CD4-positive, alpha-beta T cell treated with Interleukin-10 for 1 hour (primary cell): ENCODE measurements at places on chromosomes 4 and X.
A peak's percentile ranks its signal among the peaks of the same experiment; 100 is the strongest.

DNA sequence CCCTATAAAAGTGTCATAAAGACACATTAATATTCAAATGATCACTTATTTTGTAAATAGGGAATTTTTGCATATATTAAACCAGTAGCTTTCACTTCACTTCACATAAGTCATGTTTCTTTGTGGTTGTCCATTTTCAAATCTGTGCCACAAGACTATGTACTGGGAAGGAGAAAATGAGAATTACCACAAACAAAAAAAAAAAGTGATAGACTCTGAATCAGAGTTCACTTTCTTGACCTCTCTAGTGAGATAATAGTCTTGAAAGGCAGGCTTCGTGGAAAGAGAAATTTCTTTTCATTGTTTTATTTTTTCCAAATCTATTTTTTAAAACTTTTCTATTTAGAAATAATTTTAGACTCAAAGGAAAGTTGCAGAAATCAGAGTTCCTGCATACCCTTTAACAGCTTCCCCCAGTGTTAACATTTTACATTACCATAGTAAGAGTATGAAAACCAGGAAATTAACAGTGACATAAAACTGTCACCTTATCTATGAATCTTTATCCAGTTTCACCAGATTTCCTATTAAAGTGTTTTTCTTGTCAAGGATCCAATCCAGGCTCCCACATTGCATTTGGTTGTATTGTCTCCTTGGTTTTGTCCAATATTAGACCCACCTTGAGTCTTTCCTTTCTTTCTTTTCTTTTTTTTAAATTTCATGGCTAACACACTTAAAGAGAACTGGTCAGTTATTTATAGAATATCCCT is 215.4 kb upstream of the PGRMC2 start:
- DNase-seq: no peak

- no peak for DNase-seq
Measured at GRCh38 chr4:158821228-158821971, 52.6 kb downstream of the FNIP2 start.

GRCh38 chrX:70826715-70827114 is 81.8 kb downstream of the TEX11 start:
- DNase-seq: no peak

DNA sequence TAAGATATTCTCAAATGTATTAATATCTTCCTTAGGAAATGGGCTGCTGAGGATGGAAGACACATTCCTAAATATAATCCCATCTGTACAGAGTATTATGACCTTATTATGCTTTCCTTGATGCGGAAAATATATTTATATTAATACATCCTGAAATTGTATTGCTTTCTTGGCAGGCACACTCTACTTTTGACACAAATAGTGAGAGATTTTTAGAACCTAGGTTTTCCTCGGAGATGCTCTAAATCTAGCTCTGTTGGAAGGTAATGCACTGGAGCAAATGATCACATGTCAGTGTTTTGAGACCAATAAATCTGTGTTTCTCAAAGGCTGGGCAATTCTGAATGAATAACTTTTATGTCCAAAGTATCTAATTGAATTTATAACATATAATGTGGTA is 94.3 kb upstream of the MAGEC2 start:
- DNase-seq: no peak

DNA sequence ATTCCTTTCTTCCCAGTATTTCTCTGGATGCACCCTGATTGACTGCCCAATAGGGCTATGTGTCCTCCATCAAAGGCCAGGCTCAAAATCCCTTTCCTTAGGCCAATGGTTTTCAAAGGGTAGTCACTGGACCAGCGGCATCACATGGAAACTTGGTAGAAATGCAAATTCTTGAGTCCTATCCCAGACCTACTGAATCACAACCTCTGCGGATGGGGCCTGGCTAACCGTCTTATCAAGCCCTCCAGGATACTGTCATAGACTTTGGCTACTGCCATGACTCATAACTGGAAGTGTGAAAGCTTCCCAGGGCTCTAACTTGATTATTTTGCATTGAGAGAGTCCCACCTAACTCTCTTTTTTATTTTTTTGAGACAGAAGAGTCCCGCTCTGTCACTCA is 71.9 kb upstream of the TFDP3 start:
- no peak for DNase-seq

DNA sequence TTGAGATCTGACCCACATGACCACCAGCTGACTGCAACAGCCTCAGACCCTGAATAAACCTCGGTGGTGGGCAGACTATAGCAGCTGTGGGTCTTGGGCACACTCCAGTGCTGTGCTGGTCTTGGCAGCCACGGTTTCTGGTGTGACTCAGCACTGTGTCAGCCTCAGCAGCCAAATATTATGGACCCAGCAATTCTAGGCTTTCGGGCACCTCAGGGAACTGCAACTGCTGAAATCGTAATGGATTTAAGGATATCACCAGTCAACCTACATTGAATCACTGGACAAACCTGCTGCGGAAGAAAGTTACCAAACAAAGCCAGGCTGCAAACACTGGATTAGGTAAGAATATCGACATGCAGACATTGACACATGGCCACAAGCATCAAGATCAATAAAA is 10.5 kb upstream of the UBE2NL start:
- no peak for DNase-seq

DNA sequence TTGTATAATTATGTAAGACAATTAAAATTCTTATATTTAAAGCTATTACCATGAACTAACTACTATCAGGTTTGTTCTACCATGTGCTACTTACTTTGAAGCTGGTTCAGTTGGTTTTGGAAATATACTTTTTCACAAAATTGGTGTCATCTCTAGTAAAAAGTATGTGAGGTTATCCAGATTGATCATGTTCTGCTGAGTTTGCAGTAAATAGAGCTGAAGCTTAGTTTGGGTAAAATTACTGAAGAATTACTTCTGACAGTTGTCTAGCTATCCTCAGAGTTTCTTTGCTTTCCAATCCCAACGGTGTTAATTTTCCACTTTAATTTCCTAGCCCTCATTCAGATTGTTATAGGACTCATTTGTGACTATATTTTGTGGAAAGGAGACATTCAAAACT is 184.2 kb downstream of the FAT4 start:
- no peak for DNase-seq

- DNase-seq: no peak
Measured at GRCh38 chrX:22366906-22367305, 94.2 kb downstream of the CBLL2 start.

GRCh38 chr4:72430050-72430449 is 139.0 kb downstream of the ADAMTS3 start:
- no peak for DNase-seq

DNA sequence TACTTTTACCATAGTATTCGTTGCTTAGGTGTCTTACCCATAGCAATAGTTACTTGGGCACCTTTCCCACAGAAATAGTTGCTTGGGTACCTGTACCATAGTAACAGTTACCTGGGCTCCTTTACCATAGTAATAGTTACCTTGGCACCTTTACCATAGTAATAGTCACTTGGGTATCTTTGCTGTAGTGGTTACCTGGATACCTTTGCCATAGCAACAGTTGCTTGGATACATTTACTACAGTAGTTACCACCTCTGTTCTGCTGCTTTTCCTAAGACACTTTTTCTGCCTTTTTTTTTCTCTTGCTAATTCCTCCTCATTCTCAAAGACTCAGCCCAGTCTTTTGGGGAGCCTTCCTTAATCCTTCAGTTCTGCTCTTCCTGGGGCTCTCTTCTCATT is 272.8 kb upstream of the PUDP start:
- no peak for DNase-seq

GRCh38 chr4:54333657-54334056 is 104.6 kb downstream of the PDGFRA start:
- no peak for DNase-seq

- DNase-seq: no peak
Measured at GRCh38 chr4:100162027-100162685, 28.1 kb downstream of the DDIT4L start.

- DNase-seq: peak; percentile 91
Measured at GRCh38 chr4:18021720-18022571, at the start of gene LCORL. TSS of gene LCORL (minus strand) at chr4:18021755. CDS start at chr4:18021751, 4 bp downstream.

- no peak for DNase-seq
Measured at GRCh38 chrX:8897259-8897658, 96.1 kb upstream of the FAM9A start.

GRCh38 chrX:38347136-38347535 is 5.3 kb upstream of the OTC start:
- DNase-seq: no peak

DNA sequence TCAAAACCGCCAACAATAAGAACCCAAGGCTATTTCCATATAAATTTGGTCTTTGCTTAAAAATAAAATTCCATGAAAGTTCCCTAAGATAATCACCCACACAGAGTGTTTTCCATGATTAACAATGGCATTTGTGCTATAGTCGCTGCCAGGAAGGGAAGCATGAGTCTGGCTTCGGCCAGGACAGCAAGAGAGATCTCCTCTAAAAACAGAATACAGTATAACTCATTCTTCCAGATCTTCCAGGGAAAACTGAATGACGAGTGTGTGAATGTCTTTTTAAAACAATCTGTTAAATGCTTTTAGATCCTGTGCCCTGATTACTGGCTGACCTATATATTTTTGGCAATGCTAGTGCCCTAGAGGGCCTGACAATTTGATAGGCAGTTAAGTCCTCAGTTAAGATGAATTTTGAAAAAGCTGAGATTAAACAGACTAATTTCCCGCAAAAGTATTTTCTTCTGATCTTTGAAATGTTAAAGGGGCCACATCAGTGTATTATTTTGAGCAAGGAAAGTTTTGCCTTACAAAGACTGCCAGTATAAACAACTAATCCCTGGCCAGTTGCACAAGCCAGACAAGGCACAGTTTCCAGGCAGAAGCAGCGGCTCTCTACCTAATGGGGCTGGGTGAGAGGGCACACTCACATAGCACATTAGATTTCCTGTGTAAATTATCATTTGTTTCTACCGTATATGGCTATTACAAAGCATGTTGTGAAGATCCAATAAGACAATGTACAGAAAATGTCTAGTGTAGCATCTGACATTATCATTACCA is 127.3 kb downstream of the DCHS2 start:
- DNase-seq: no peak

DNA sequence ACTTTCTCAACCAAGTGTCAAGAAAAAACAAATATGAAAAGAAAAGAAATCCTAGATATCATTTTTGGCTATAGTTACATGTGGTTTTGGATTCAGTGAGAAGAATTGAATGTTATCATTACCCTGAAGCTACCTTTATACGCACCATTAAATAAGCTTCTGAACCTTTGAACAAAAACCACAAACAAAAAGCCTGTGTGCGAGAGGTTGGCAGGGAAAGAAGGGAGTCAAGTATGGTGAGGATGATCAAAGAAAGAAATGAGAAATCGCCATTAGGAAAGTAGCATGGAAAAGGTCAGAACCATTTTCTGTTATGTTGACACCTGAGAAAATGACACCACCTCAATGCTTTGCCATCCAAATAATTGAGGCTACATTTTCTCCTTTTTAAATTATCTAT is 1.2 kb upstream of the SLC7A11 start:
- no peak for DNase-seq

DNA sequence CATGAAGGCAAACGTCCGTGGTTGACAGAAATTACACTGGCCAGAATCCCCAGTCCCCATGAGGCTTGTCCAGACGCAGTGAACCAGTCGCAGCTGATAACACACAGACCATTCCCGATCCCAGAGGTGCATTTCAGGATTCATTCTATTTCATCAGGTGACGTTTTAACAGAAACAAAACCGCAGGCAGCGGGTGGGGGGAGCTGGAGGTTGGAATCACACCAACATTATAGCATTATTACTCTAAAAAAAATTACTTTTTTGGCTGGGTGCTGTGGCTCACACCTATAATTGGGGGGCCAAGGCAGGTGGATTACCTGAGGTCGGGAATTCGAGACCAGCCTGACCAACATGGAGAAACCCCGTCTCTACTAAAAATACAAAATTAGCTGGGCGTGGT is 25.2 kb downstream of the NOP14 start:
- no peak for DNase-seq

DNA sequence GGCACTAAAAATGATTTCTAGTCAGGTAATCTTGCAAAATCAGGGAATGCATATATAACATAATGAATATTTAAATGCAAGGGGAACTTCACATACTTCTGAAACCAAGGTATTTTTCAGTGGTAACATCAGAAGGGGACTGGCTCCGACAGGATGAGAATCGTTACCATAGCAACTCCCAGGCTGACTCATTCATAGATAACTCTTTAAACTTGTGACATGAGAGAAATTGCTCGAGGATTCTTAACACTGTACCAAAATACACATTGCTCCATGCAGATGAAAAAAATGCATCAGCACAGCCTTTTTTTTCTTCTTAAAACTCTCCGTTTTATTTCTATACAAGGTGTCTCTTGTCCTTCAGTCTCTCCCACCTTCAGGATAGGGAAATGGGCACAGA is 114.3 kb downstream of the GABRB1 start:
- no peak for DNase-seq

- no peak for DNase-seq
Measured at GRCh38 chrX:79530310-79531108, 163.4 kb upstream of the ITM2A start.

DNA sequence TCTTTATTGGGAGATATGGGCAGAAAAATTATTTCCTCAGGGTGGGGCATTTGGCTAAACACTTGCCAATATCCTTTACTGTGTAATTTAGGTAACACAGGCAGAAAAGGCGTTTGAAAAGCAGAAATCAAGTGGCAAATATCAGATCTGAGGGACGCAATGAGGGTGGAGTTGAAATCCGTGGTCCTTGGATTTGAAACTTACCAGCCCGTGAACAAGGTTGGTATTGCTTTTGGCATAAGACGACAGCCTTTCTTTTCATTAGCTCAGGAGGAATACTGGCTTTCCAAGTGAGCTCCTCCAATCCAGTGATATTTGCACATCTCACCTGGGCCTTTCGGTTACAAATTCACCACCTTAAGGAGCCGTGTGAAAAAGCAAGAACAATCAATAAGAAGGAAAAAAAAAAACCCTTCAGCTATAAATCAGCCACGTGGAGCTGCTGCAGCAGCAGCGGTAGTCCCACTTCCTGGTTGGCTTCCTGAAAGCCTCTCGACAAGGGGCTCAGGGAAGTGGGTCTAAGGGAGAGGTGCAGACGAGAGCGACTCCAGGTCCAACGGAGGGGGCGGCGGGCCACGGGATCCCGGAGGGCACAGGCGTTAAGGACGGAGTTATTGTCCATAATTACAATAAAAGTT is 734 bp upstream of the GALNT7 start:
- peak; percentile 15 for DNase-seq

DNA sequence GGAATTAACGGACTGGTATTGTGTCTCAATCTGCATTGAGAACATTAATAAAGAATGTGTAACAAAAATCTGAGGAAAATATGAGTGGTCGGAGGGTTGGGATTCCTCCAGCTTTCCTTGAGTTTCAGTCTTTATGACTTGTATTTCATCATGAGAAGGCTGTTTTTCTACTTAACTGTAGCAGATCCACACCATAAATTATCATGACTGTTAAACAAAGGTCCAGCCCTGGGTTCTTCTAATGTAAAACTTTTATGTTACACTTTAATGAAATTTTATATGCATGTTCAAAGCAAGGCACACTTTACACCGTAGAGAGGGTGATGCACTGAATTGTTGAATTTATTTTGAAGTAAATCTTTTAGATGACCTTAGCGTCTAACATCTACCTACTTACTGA is 7.0 kb downstream of the AFF2 start:
- DNase-seq: no peak

DNA sequence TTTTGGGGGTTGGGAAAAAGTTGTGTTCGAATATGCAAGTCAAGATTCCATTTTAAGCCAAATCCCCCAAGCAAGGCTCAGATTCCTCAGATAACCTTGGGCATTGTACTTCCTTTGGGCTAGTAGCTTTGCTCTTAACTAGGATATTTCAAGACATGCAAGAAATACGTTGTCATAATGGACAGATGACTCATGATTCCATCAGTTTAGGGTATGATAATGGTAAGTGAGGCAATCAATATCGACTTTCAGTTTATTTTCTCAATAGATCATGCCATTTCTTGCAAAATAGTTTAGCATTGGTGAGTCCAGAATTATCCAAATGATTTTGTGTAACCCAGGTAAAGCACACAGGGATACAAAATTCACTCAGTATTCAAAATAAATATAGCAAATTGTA is 25.4 kb downstream of the CFAP299 start:
- DNase-seq: no peak
